IMR-90 (cell line): ENCODE measurements at places on chromosomes 16 and 17. TPM values are rescaled to one million over a fixed set of nuclear protein-coding genes. Genes with fewer than 3 reads are reported as not detected.

The SCPEP1 gene
- 16.5 and 16.7 TPM in 2 replicates for total RNA-seq

The GINS2 gene
- total RNA-seq = 12.8 and 13.4 TPM in 2 replicates

The KRTAP1-5 gene
- 33.1 and 34.8 TPM in 2 replicates for total RNA-seq

The MRPL45 gene
- 44.2 and 46.8 TPM in 2 replicates for total RNA-seq

The KRTAP4-4 gene
- total RNA-seq = not detected in 2 replicates

The TBC1D3L gene
- 0.28 and 0.36 TPM in 2 replicates for total RNA-seq

The TBC1D26 gene
- not detected in 2 replicates for total RNA-seq

The CD300E gene
- total RNA-seq = not detected in 2 replicates

The EVI2A gene
- 0.90 and 1.7 TPM in 2 replicates for total RNA-seq

The APOBR gene
- total RNA-seq = not detected in 2 replicates

The SRCIN1 gene
- total RNA-seq = not detected in 2 replicates

The LRRC37A3 gene
- 3.3 and 4.5 TPM in 2 replicates for total RNA-seq

The MYH3 gene
- total RNA-seq = 0.28 and 0.54 TPM in 2 replicates

The NME1 gene
- total RNA-seq = 261 and 312 TPM in 2 replicates

The HOXB1 gene
- not detected in 2 replicates for total RNA-seq

The C16orf95 gene
- total RNA-seq = 1.9 and 2.0 TPM in 2 replicates

The SPHK1 gene
- 44.4 and 45.8 TPM in 2 replicates for total RNA-seq

The KRTAP4-6 gene
- total RNA-seq = not detected in 2 replicates

The KRT40 gene
- total RNA-seq = not detected in 2 replicates

The RNF227 gene
- total RNA-seq = 1.3 and 1.4 TPM in 2 replicates

The B9D1 gene
- 23.3 and 42.5 TPM in 2 replicates for total RNA-seq

The ZNF423 gene
- total RNA-seq = under 0.01 TPM in 2 replicates

The AURKB gene
- total RNA-seq = 38.9 and 45.9 TPM in 2 replicates

The PIMREG gene
- total RNA-seq = 19.4 and 21.5 TPM in 2 replicates

The SLC35G6 gene
- total RNA-seq = not detected in 2 replicates

The KLHL10 gene
- total RNA-seq = under 0.01 and 0.18 TPM in 2 replicates

The SLC26A11 gene
- total RNA-seq = 2.2 and 3.2 TPM in 2 replicates

The CD7 gene
- total RNA-seq = not detected in 2 replicates

The KRTAP17-1 gene
- not detected in 2 replicates for total RNA-seq

The ASGR1 gene
- total RNA-seq = 1.3 and 1.9 TPM in 2 replicates

The METTL2A gene
- total RNA-seq = 24.6 and 28.9 TPM in 2 replicates

The RNF43 gene
- total RNA-seq = under 0.01 TPM in 2 replicates

The OTOP3 gene
- total RNA-seq = not detected in 2 replicates
